ENCODE measurements at places on chromosomes 16 and 17. TPM values are rescaled to one million over a fixed set of nuclear protein-coding genes. Genes with fewer than 3 reads are reported as not detected.

Gene MYH8
- not detected for total RNA-seq

Gene RUNDC3A
- 0.17 TPM for total RNA-seq

Gene ITGA2B
- total RNA-seq = 0.16 TPM

Gene TERB1
- total RNA-seq = 0.09 TPM

Gene HP
- total RNA-seq = not detected

Gene GPR179
- total RNA-seq = not detected

Gene ZNF23
- 8.9 TPM for total RNA-seq

Gene MLKL
- total RNA-seq = 5.4 TPM

Gene KRTAP4-6
- not detected for total RNA-seq

Gene RNU2-1
- not detected for total RNA-seq

Gene PKMYT1
- not detected for total RNA-seq

Gene ITGAE
- total RNA-seq = 25.2 TPM

Gene GSG1L
- not detected for total RNA-seq

Gene NETO2
- total RNA-seq = 3.3 TPM

Gene LLGL2
- total RNA-seq = 0.47 TPM

Gene CCDC102A
- total RNA-seq = 24.6 TPM

Gene ALDH3A1
- total RNA-seq = 0.43 TPM

Gene OTOP2
- not detected for total RNA-seq

Gene KCNH4
- not detected for total RNA-seq

Gene ZFHX3
- 4.7 TPM for total RNA-seq

Gene DECR2
- total RNA-seq = 3.7 TPM

Gene C17orf113
- total RNA-seq = 0.34 TPM

Gene AGRP
- not detected for total RNA-seq

Gene HCRT
- total RNA-seq = not detected

Gene SLFN14
- total RNA-seq = not detected

Gene MT1E
- total RNA-seq = 129 TPM

Gene WDR81
- 27.6 TPM for total RNA-seq

Gene MLX
- 30.1 TPM for total RNA-seq

Gene ASGR1
- total RNA-seq = 1.6 TPM

Gene PHOSPHO1
- total RNA-seq = not detected

Gene EPX
- total RNA-seq = not detected

Gene TBC1D28
- total RNA-seq = not detected

Gene ABCA6
- 31.7 TPM for total RNA-seq

Gene KRT12
- total RNA-seq = not detected

Gene TAOK1
- 38.3 TPM for total RNA-seq

Gene STAT5A
- 21.1 TPM for total RNA-seq

Gene OR1F1
- not detected for total RNA-seq

Gene GLTPD2
- total RNA-seq = not detected
